A549 (cell line): ENCODE measurements at places on chromosomes 2 and 18.

- DNase-seq, result no peak
Observed at GRCh38 chr18:22914633-22915032, 18.5 kb upstream of the RBBP8 start.

- no peak for DNase-seq
Observed at GRCh38 chr2:9286554-9287399, 80.2 kb downstream of the ASAP2 start.

- no peak for DNase-seq
Observed at GRCh38 chr2:237020090-237020489, 65.6 kb upstream of the COPS8 start.

DNA sequence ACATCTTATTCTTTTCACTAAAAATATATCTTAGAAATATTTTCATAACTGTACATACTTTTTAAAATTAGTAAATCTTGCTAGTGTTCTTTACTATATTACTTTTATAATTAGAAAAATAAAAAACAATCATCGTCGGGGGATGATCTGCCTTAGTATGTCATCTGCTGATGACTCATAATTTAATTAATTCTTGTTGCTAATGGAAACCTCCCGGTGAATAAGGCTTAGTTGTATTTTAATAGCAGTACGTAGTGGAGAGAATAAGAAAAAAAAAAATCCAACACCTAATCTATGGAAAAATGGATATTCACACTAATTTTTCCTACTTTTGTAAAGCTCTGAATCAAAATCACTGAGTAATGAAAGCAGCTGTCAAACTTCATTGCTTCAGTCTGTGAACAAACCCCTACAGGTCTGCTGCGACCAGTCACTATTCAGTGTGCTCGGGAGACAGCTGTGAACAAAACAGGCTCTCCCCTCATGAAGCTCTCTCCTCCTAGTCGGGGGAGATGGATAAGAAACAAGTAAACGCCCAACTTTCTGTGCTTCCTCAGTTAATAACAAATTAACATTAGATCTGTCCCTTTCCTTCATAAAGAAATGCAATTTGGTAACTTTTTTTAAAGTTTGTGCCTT lies 97.4 kb upstream of the UPP2 start:
- no peak for DNase-seq

DNA sequence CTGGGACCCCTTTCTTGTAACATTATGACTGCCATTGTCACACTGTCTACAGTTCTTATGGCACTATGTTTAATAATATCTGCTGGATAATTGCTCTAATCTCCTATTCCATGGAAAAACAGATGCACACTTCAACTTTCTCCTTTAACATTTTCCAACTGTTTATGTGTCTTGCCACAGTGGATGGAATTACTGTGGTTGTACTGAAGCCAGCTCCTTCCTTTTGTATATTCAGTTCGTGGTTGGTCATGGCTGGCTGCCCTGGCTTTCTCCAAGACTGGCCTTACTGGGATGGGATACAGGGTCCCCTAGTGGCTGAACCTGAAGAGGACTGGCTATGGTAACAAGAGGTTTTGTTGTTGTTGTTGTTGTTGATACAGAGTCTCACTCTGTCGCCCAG lies 113.9 kb downstream of the SS18 start:
- DNase-seq, result no peak

GRCh38 chr18:25516121-25516520 lies 164.2 kb upstream of the ZNF521 start:
- DNase-seq, result no peak

- DNase-seq, result peak; percentile 56
Observed at GRCh38 chr2:118847762-118848172, 319 bp upstream of the EN1 start.

DNA sequence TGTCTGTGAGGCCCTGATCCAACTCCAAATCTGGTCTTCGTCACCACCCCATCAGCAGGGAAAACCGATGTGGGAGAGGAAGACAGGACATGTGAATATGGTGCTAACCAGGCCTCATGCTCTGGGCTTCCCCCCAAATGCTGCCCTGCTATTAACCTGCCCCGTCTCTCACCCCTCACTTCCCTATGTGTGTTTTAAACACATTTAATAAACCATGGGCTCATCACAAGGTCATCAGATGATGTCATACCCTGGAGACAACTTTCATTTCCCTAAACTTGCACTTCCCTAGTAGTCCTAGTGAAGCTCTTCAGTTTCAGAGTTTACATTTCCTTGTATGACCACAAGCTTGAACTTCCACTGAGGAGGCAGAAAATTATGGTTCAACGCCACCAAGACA lies 49.9 kb downstream of the CD8B2 start:
- DNase-seq, result no peak

- DNase-seq, result no peak
Observed at GRCh38 chr2:227614246-227614645, 394 bp downstream of the SCYGR3 start.

GRCh38 chr2:223598994-223599639 lies 3.0 kb downstream of the SCG2 start:
- no peak for DNase-seq

- DNase-seq, result no peak
Observed at GRCh38 chr18:6412933-6413472, 1.7 kb downstream of the L3MBTL4 start.

DNA sequence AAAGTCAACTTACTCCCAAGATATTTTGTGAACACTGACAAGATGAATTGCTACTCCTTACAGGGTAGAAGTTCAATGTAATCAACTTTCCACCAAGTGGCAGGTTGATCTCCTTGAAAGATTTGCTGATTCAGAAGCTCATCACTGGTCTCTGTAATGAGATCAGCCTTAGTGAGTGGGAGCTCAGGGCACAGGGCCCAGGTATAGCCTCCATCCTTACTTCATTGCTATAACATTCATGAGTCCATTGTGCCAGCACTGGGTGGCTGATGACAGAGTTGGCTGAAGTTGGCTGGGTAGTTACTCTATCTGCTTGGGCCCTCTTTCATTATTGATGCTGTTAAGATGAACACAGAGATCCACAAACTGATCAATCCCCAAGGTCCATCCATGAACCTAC lies 379.0 kb downstream of the IRS1 start:
- no peak for DNase-seq

GRCh38 chr2:160324161-160324800 lies 124.2 kb upstream of the ITGB6 start:
- DNase-seq, result peak; percentile 64

- no peak for DNase-seq
Observed at GRCh38 chr2:176423819-176424218, 154.6 kb downstream of the MTX2 start.

- no peak for DNase-seq
Observed at GRCh38 chr18:50849419-50849821, 29.5 kb upstream of the ME2 start.

DNA sequence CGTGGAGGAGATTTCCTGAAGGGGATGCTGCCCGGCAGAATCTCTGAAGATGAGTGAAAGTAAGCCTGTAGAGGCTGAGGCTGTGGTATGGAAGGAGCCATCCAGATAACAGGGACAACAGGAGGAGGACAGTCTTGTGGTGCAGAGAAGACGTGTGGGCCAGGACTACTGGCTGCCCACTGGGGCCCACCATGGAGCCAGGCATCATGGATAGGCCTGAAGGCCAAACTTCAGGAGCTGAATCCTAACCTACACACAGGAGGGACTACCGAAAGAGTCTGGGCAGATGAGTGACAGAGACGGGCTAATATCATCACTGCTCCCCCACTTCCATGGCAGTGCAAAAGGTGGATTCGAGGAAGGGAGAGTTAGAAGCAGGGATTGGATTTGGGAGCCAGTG lies 131.3 kb upstream of the DAPL1 start:
- no peak for DNase-seq

- DNase-seq, result peak; percentile 5
Observed at GRCh38 chr2:168948621-168949212, 47.6 kb downstream of the G6PC2 start.

- DNase-seq, result peak; percentile 11
Observed at GRCh38 chr2:159684796-159685195, 27.5 kb upstream of the MARCHF7 start.
